Mononuclear cell (primary cell): ENCODE measurements at places on chromosomes 6 and 20. TPM values are rescaled to one million over a fixed set of nuclear protein-coding genes. Genes with fewer than 3 reads are reported as not detected.

Gene AVP
- total RNA-seq: not detected

Gene BMP7
- not detected for total RNA-seq

Gene CALHM5
- 0.42 TPM for total RNA-seq

Gene SULF2
- total RNA-seq: 74.7 TPM

Gene TNNC2
- total RNA-seq: 0.73 TPM

Gene C6orf120
- 25.7 TPM for total RNA-seq

Gene OARD1
- 28.2 TPM for total RNA-seq

Gene IL20RA
- 0.10 TPM for total RNA-seq

Gene HSPA12B
- not detected for total RNA-seq

Gene ALDH5A1
- total RNA-seq: 2.4 TPM

Gene RIPPLY2
- total RNA-seq: under 0.01 TPM

Gene GPX5
- total RNA-seq: not detected

Gene ADGB
- not detected for total RNA-seq

Gene PNLDC1
- 0.10 TPM for total RNA-seq

Gene NRSN1
- not detected for total RNA-seq

Gene SLC44A4
- 0.10 TPM for total RNA-seq

Gene LAMA2
- 0.63 TPM for total RNA-seq

Gene ID1
- 17.1 TPM for total RNA-seq

Gene HMGCLL1
- total RNA-seq: not detected

Gene ANKEF1
- total RNA-seq: 0.84 TPM

Gene MOG
- not detected for total RNA-seq

Gene BTNL2
- not detected for total RNA-seq

Gene SPTLC3
- 1.0 TPM for total RNA-seq

Gene OVOL2
- not detected for total RNA-seq

Gene KCNQ5
- 2.8 TPM for total RNA-seq

Gene BICRAL
- total RNA-seq: 13.0 TPM

Gene TRPC4AP
- 55.3 TPM for total RNA-seq

Gene BTN1A1
- total RNA-seq: not detected

Gene CST2
- total RNA-seq: not detected

Gene EBF4
- total RNA-seq: 0.63 TPM

Gene SLCO4A1
- 0.73 TPM for total RNA-seq

Gene PTCRA
- total RNA-seq: 6.9 TPM

Gene STK35
- total RNA-seq: 30.2 TPM

Gene EYA2
- 0.10 TPM for total RNA-seq

Gene PLTP
- 1.4 TPM for total RNA-seq

Gene SPATA25
- total RNA-seq: 0.52 TPM

Gene GDAP1L1
- not detected for total RNA-seq

Gene ABCF1
- 30.5 TPM for total RNA-seq

Gene MUC22
- total RNA-seq: not detected

Gene REM1
- 0.10 TPM for total RNA-seq

Gene BIRC7
- 0.21 TPM for total RNA-seq

Gene CRISP2
- total RNA-seq: not detected

Gene SPAG4
- 5.9 TPM for total RNA-seq

Gene NAA20
- total RNA-seq: 18.4 TPM

Gene LY6G6F
- total RNA-seq: 7.7 TPM

Gene EDN3
- not detected for total RNA-seq

Gene SAMD3
- 88.1 TPM for total RNA-seq

Gene BFSP1
- 0.84 TPM for total RNA-seq

Gene ADGRF4
- not detected for total RNA-seq

Gene TREML2
- total RNA-seq: 1.2 TPM

Gene OPRM1
- not detected for total RNA-seq

Gene TPX2
- total RNA-seq: 1.7 TPM

Gene HINT3
- 22.5 TPM for total RNA-seq

Gene MYLK4
- 0.42 TPM for total RNA-seq

Gene RBPJL
- not detected for total RNA-seq

Gene MLN
- total RNA-seq: not detected

Gene TASP1
- total RNA-seq: 8.6 TPM
